Activated CD4-positive, alpha-beta T cell treated with anti-CD3 and anti-CD28 coated beads, Interleukin-2, amount 10 ng/mL, durations not matched to agents 24 days and 14 days (primary cell): ENCODE measurements at places on chromosomes 7 and 10. TPM values are rescaled to one million over a fixed set of nuclear protein-coding genes. Genes with fewer than 3 reads are reported as not detected.

The GIMAP8 gene
- total RNA-seq = 7.9 and 8.5 TPM in 2 replicates

The CYP26C1 gene
- total RNA-seq = 0.07 and 0.12 TPM in 2 replicates

DNA sequence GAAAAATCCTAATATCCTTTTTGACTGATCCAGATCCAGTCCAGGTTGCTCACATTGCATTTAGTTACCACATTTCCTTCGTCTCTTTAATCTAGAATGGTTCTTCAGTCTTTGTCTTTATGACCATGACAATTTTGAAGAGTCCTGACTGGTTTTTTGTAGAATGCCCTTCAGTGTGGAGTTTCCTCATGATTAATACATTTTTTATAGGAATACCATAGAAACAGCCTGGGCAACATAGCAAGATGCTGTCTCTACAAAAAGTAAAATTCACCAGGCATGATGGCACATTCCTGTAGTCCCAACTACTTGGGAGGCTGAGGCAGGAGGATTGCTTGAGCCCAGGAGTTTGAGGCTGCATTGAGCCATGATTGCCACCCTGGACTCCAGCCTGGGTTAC, 285.0 kb upstream of the KAT6B start:
- DNase-seq = no peak
- H3K27me3 ChIP-seq = no peaks in the 10 kb centered on the region
- peaks cover 3% of the 10 kb centered on the region for H3K36me3 ChIP-seq
- no peak overlapping the region for H3K4me3 ChIP-seq
- no peak overlapping the region for H3K27ac ChIP-seq
- H3K4me1 ChIP-seq = peaks cover 7% of the 10 kb centered on the region

DNA sequence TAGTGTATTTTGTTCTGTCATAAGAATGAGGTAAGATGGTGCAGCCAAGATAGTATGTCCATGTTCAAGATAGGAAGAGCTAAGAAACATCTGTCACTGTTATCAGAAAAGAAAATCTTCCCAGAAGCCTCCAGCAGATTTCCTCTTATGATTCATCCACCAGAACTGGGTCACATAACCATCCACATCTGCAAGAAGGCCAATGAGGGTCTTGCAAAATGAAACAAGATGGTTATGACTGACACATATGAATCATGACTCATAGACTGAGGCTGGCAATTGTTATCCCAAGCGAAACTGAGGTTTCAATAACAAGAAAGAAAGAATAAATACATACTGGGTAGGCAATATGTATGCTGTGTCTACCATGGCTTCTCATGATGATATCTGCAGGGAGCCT, 30.3 kb downstream of the CCNJ start:
- peak overlapping the region; percentile 14 for H3K4me3 ChIP-seq
- peaks cover 27% of the 10 kb centered on the region for H3K4me1 ChIP-seq
- peak overlapping the region; percentile 61 for H3K27ac ChIP-seq
- no peaks in the 10 kb centered on the region for H3K27me3 ChIP-seq

DNA sequence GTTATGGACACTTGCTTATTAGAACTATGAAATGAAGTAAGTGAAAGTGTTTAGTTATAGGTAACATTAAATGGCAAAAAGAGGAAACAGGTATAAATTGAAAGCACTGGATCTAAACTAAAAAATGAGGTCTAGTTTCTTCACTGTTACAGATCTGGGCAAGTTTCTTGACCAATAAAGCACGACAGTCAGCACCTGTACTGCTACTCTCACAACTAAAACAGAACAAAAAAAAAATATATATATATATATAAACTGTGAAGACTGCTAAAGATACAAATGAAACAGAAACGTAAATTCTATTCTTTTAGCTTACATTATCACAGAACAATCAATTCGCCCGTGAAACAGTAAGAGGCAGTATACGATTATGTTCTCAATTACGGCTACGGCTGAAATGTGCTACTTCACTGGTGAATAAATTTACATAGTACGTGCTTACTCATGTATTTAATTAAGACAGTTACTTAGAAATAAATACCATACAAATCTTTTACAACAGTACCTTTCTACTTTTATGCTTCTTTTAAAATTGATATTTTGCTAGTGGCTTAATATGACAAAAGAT, 4.2 kb downstream of the AHR start:
- peaks cover 7% of the 10 kb centered on the region for H3K36me3 ChIP-seq
- H3K4me3 ChIP-seq = no peak overlapping the region

The C10orf143 gene
- 2.5 and 3.0 TPM in 2 replicates for total RNA-seq

DNA sequence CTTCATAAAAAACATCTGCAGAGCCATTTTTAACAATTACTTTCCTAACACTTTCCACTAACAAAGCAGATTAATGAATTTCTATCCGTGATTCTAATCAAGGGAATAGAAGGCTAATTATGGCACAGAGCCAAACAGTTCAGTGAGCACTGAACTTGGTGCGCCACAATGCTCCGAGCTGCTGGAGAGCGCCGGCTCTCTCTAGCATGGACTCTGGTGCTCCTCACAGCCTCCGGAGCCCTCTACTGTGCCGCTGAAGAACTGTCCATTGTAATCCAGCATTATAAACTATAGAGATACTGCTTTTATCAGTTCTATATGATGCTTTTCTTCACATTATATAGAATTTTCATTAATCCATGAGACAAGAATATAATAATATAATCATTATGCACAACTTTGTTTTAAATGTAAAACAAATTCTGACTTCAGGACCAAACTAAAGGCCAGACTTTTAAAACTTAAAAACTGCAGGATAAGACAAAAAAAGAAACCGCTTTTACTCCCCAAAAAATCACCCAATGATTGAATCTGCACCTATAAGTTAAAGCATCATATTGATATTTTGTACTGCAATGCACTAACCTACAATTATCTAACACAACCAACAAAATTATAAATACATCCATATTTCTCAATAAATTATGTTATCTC, 123.6 kb downstream of the RNF32 start:
- no peak overlapping the region for H3K4me3 ChIP-seq
- H3K27me3 ChIP-seq = no peaks in the 10 kb centered on the region
- no peak overlapping the region for H3K27ac ChIP-seq
- no peak for DNase-seq

The PCGF6 gene
- total RNA-seq = 19.3 and 19.7 TPM in 2 replicates

DNA sequence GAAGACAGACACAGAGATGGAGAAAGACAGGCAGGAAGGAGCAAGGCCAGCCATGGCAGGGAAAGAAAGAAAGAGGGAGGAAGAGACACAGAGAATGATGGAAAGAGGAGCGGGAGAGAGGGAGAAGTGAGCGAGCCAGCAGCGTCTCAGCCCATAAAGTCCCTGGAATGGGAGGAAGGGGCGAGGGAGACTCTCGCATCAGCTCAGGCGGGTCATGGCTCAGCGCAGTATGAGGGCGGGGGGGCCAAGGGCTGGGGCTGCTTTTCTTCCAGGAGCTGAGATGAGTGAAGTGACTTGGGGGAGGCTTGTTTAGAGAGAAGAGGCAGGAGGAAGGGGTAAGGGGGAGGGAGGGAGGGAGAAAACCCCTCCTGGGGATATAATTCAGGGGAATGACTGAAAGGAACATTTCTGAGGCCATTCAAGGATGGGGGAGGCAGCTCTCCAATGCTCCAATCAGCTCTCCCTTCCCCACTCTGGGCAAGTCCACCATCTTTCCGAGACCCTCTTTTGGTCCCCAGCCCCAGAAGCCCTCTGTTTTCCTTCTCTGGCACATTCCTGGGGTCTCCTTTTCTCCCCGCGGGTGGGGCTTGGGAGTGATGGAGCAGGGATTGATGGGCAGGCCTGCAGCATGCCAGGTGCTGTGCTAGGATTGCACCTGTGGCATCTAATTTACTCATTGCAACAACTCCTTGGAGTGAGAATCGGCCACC, 87.9 kb downstream of the HIF1AN start:
- H3K27ac ChIP-seq = no peak overlapping the region
- DNase-seq = no peak
- H3K27me3 ChIP-seq = peaks cover 61% of the 10 kb centered on the region
- no peak overlapping the region for H3K4me3 ChIP-seq

The ARHGEF35 gene
- total RNA-seq = 2.8 and 3.5 TPM in 2 replicates

The GRID2IP gene
- total RNA-seq = 0.05 TPM in 1 of 2 replicates, not detected in the other

DNA sequence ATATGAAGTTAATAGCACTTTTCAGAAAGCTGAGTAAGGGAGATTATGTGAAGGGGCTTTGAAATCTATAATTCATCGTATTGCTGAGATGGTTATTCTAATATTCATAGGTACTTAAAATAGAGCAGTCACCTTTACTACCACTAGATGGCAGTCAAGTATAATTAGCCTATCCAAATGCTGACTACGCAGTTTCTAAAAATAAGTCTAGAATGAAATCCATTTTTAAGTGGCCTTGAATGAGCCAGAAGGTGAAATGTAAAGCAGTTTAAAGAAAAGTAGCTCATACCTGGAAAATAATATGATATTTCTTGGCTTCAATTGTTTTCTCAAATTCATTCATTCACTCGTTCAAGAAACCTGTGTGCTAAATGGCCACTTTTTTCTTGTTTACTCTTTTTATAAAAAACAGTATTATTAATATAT, 1277.1 kb downstream of the GATA3 start:
- H3K27ac ChIP-seq = no peak overlapping the region
- no peaks in the 10 kb centered on the region for H3K4me1 ChIP-seq
- H3K36me3 ChIP-seq = no peaks in the 10 kb centered on the region
- no peak overlapping the region for H3K4me3 ChIP-seq
- H3K27me3 ChIP-seq = peaks cover 10% of the 10 kb centered on the region
- no peak for DNase-seq

GRCh38 chr7:82393076-82393839, 50.3 kb downstream of the CACNA2D1 start:
- H3K27me3 ChIP-seq = no peaks in the 10 kb centered on the region
- no peak overlapping the region for H3K4me3 ChIP-seq
- H3K4me1 ChIP-seq = no peaks in the 10 kb centered on the region
- DNase-seq = no peak

The ADGRA1 gene
- total RNA-seq = not detected in 2 replicates

- no peak overlapping the region for H3K4me3 ChIP-seq
- no peaks in the 10 kb centered on the region for H3K27me3 ChIP-seq
- H3K36me3 ChIP-seq = no peaks in the 10 kb centered on the region
- H3K4me1 ChIP-seq = no peaks in the 10 kb centered on the region
Measured at GRCh38 chr10:129784291-129784690, 179.8 kb downstream of the EBF3 start.

DNA sequence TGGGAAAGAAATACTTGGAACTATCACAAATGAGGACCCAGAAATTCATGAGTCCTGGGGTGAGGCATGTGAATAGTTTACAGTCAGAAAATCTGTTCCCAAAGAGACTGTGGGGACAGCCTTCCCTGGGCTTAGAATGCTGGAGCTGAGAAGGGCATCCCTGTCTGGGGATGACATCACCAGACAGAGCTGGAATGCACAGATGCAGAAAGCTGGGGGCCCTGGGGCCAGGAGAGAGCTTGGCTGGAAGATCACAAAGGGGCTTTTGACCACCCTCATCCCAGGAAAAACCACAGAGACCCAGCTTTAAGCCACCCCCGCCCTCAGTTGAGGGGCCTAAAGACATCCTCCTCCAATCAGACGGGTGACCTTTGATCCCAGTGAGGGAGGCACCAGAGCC, 264.5 kb downstream of the PLXNA4 start:
- DNase-seq = no peak
- H3K27ac ChIP-seq = no peak overlapping the region
- H3K4me3 ChIP-seq = no peak overlapping the region
- H3K36me3 ChIP-seq = no peaks in the 10 kb centered on the region

- H3K4me3 ChIP-seq = no peak overlapping the region
- peaks cover 3% of the 10 kb centered on the region for H3K27me3 ChIP-seq
- H3K27ac ChIP-seq = no peak overlapping the region
- no peaks in the 10 kb centered on the region for H3K4me1 ChIP-seq
- peak; percentile 66 for DNase-seq
Measured at GRCh38 chr7:95246831-95247370, 77.4 kb downstream of the PON1 start.

The ANKRD7 gene
- total RNA-seq = not detected in 2 replicates

GRCh38 chr10:102072673-102073527, 7.8 kb downstream of the HPS6 start:
- no peak overlapping the region for H3K27ac ChIP-seq
- H3K4me1 ChIP-seq = peaks cover 2% of the 10 kb centered on the region
- H3K4me3 ChIP-seq = no peak overlapping the region
- DNase-seq = peak; percentile 94
- H3K36me3 ChIP-seq = peaks cover 7% of the 10 kb centered on the region

The C10orf105 gene
- 0.26 and 0.33 TPM in 2 replicates for total RNA-seq

- H3K36me3 ChIP-seq = no peaks in the 10 kb centered on the region
- H3K27ac ChIP-seq = no peak overlapping the region
- DNase-seq = no peak
- no peaks in the 10 kb centered on the region for H3K27me3 ChIP-seq
- H3K4me1 ChIP-seq = no peaks in the 10 kb centered on the region
Measured at GRCh38 chr7:148379677-148380076, 210.9 kb upstream of the C7orf33 start.

DNA sequence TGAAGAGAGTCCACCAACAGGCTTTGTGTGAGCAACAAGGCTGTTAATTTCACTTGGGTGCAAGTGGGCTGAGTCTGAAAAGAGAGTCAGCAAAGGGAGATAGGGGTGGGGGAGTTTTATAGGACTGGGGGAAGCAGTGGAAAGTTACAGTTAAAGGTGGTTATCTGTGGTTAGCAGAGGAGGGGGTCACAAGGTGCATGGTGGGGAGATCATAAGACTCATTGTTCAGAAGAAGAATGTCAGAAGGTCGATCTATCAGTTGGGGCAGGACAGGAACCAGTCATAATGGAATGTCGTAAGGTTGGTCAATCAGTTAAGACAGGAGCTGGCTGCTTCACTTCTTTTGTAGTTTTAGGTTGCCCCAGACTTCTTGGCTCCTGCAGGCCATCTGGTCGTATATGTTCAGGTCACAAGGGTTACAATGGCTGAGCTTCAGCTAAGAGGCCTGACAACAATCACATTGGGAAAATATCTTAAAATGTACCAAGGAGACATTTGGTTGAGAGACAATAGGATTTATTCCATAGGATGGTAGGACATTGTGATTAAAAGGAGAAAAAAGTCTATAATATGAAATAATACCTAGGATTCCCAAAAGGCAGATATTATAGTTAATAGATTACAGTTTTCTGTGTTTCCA, 356.4 kb downstream of the ANKRD7 start:
- no peak overlapping the region for H3K4me3 ChIP-seq
- H3K27ac ChIP-seq = no peak overlapping the region
- no peak for DNase-seq
- H3K4me1 ChIP-seq = no peaks in the 10 kb centered on the region
- no peaks in the 10 kb centered on the region for H3K36me3 ChIP-seq

DNA sequence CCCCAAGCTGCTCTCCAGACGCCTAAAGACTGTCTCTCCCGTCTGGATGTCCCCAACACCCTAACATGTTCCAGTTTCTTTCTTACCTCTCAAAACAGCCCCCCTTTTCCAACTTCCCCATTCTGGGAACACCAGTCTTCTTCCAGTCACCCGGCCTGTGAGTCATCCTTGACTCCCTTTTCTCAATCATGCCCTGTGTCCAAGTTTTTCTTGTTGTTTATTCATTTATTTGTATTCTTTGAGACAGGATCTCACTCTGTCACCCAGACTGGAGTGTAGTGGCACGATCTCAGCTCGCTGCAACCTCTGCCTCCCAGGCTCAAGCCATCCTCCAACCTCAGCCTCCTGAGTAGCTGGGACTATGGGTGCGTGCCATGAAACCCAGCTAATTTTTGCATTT, 15.6 kb downstream of the SNX10 start:
- H3K36me3 ChIP-seq = peaks cover 28% of the 10 kb centered on the region
- peaks cover 24% of the 10 kb centered on the region for H3K4me1 ChIP-seq
- H3K27ac ChIP-seq = peak overlapping the region; percentile 2
- DNase-seq = no peak
- H3K27me3 ChIP-seq = no peaks in the 10 kb centered on the region

GRCh38 chr10:98472196-98472595, 25.5 kb upstream of the HPS1 start:
- no peak overlapping the region for H3K4me3 ChIP-seq
- H3K4me1 ChIP-seq = peaks cover 6% of the 10 kb centered on the region
- H3K27ac ChIP-seq = no peak overlapping the region
- peaks cover 31% of the 10 kb centered on the region for H3K27me3 ChIP-seq

The MOGAT3 gene
- total RNA-seq = not detected in 2 replicates
